ENCODE measurements at places on chromosomes 4 and X. TPM values are rescaled to one million over a fixed set of nuclear protein-coding genes. Genes with fewer than 3 reads are reported as not detected.

DNA sequence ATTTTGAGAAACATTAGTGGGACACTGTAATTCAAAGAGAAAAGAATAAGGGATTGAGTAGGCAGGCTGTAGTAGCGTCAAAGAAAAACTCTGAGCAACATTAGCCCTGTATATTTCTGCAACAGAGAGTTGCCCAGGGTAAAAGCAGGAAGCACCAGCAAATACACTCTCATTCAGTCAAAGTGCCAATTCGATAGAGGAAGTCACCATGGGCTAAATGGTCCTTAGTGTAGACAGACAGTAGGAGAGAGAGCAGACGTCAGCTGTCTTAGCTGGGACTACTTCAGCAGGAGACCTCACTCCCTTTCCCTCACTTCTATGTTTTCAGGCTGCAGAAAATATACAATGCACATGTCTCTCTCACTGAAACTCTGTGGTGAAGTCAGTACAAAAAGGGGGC is 2073.8 kb upstream of the TENM3 start:
- DNase-seq: no peak
- no peaks in the 10 kb centered on the region for H3K27me3 ChIP-seq
- H3K4me3 ChIP-seq: no peak overlapping the region
- H3K27ac ChIP-seq: no peak overlapping the region
- H3K36me3 ChIP-seq: no peaks in the 10 kb centered on the region
- H3K4me1 ChIP-seq: no peaks in the 10 kb centered on the region

DNA sequence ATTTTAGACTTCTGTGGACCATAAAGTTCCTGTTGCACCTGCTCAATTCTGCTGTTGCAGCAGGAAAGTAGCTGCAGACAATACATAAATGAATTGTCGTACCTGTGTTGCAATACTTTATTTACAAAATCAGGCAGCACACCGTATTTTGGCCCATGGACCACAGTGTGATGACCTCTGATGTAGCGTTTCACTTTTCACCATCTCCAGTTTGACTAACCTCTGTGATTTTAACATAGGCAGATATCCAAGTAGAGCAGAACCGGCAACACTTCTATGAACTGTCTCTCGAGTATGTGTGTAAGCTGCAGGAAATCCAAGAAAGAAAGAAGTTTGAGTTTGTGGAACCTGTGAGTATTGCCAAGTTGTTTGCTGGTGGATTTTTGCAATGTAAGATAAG is 132.7 kb downstream of the ARHGAP10 start:
- DNase-seq: no peak
- H3K36me3 ChIP-seq: no peaks in the 10 kb centered on the region
- no peaks in the 10 kb centered on the region for H3K27me3 ChIP-seq
- H3K27ac ChIP-seq: no peak overlapping the region
- H3K4me3 ChIP-seq: no peak overlapping the region

- no peaks in the 10 kb centered on the region for H3K27me3 ChIP-seq
- H3K4me1 ChIP-seq: no peaks in the 10 kb centered on the region
- H3K4me3 ChIP-seq: no peak overlapping the region
Observed at GRCh38 chr4:8533274-8533865, 46.8 kb upstream of the GPR78 start.

GRCh38 chrX:40079572-40079971 is 18.2 kb downstream of the BCOR start:
- H3K4me3 ChIP-seq: no peak overlapping the region
- H3K36me3 ChIP-seq: peaks cover 16% of the 10 kb centered on the region
- DNase-seq: no peak

- DNase-seq: no peak
- H3K27me3 ChIP-seq: no peaks in the 10 kb centered on the region
- no peak overlapping the region for H3K4me3 ChIP-seq
Observed at GRCh38 chr4:24547979-24548378, 36.4 kb downstream of the DHX15 start.

Gene PAGE5
- not detected for total RNA-seq

Data from HepG2 (cell line).